Renal cortex interstitium (tissue), 15 donors: ENCODE measurements at places on chromosomes 11 and 22. TPM values are rescaled to one million over a fixed set of nuclear protein-coding genes. Genes with fewer than 3 reads are reported as not detected.

DNA sequence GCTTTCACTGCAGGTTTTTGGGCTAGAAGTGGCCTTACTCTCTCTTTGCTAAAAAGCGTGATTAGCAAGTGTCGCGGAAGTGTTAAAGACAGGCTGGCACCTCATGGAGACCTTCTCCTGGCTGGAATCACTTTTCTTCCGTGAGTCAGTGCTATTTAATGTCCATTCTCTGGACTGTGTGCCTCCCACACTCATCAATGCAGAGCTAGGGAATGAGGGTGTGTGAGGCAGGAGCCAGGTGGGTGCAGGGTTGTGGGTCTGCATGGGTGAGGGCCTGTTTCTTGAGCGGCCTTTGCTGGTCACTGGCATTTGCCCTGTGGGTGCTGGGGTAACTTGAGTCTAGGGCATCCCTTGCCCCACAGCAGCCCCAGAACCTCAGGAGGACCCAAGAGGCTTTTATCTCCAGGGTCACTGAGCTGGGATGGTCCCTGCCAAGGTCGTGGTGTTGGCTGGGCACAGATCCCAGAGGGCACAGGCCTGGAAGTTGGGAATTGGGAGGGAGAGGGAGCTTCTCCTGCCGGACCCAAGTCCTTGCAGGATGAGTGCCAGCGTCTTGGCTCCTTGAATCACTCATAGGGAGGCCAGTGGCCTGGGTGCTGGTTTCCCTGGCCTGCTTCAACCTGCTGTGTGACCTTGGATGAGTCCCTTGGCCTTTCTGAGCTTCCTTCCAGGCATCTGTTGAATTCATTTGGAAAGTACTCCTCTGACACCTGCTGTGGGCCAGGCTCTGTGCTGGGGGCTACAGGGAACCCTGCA is 30.0 kb downstream of the KIAA1671 start:
- DNase-seq: no peak

GRCh38 chr11:88359541-88359940 is 22.0 kb upstream of the CTSC start:
- DNase-seq: no peak

Gene IL17REL
- 0.06 TPM for polyA plus RNA-seq

Gene RIMBP3B
- polyA plus RNA-seq: not detected

GRCh38 chr11:105000167-105000566 is 22.8 kb downstream of the CASP5 start:
- DNase-seq: no peak

- DNase-seq: peak; percentile 93
These were observed at the start of gene MIF for GRCh38 chr22:23893945-23894709. TSS of gene MIF (plus strand) at chr22:23894383. CDS start at chr22:23894475, 92 bp downstream.

Gene INPPL1
- 138 TPM for polyA plus RNA-seq

GRCh38 chr22:38305471-38306448 is 11.5 kb downstream of the CSNK1E start:
- DNase-seq: no peak

DNA sequence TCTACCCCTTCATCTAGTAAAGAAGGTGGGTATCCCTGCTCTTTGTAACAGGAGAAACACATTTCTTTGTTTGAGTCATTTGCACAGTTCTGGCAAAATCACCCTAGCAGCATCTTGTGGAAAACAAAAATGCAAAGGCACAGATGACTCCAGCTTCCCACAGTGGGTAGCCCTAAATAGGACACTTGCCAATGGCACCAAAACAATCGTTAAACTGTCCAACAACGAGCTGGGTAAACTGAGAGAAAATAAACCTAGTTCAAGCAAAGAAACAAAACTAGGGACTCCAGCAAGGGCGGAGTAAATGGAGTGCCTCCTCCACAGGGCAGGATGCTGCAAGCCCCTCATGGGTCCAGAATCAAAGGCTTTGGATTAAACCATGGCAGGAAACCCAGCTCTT is 239.5 kb downstream of the NTM start:
- DNase-seq: no peak

Gene CCDC89
- 4.1 TPM for polyA plus RNA-seq

- DNase-seq: no peak
These were observed 4.5 kb upstream of the BCL9L start for GRCh38 chr11:118930094-118930712.

- DNase-seq: no peak
These were observed 14.4 kb downstream of the MUC5AC start for GRCh38 chr11:1171985-1172728.

GRCh38 chr22:43901976-43902643 is 10.3 kb upstream of the PNPLA5 start:
- DNase-seq: no peak

- no peak for DNase-seq
These were observed 423 bp downstream of the PEX16 start for GRCh38 chr11:45917286-45917622.

- DNase-seq: no peak
These were observed 23.3 kb upstream of the TFIP11 start for GRCh38 chr22:26535603-26535908.

Gene HEPHL1
- polyA plus RNA-seq: 0.09 TPM

GRCh38 chr22:43377896-43378704 is 33.7 kb upstream of the MPPED1 start:
- DNase-seq: peak; percentile 70

- no peak for DNase-seq
These were observed 30.3 kb upstream of the SIK2 start for GRCh38 chr11:111571829-111572501.

Gene RAB39A
- 0.82 TPM for polyA plus RNA-seq

DNA sequence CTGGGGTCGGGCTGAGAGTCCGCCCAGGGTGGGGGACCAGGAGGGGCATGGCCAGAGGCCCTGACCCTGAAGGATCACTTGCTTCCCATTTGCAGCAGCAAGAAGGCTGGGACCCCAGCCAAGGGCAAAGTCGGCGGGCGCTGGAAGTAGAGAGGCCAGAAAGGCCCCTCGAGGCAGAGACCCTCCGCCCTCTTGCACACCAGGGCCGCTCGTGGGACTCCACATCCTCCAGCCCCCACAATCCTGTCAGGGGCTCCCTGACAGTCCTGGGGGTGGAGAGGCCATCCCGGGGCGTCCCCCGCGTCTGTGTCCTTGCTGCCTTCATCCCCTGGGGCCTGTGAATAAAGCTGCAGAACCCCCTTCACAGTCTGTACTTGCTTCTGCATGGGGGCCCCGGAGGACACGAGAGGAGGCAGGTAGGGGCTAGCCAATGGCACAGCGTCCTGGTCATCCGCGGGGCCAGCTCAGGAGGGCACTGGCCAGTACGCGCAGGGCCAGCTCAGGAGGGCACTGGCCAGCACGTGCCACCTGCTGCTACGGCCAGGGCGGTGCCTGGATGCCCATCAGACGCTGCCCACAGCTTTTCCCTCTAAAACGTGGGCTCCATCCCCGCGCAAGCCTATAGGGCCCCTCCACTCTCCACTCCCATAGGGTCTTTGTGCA is 8.7 kb upstream of the MRPL23 start:
- DNase-seq: no peak

GRCh38 chr11:113593698-113594308 is 112.3 kb downstream of the TMPRSS5 start:
- no peak for DNase-seq

DNA sequence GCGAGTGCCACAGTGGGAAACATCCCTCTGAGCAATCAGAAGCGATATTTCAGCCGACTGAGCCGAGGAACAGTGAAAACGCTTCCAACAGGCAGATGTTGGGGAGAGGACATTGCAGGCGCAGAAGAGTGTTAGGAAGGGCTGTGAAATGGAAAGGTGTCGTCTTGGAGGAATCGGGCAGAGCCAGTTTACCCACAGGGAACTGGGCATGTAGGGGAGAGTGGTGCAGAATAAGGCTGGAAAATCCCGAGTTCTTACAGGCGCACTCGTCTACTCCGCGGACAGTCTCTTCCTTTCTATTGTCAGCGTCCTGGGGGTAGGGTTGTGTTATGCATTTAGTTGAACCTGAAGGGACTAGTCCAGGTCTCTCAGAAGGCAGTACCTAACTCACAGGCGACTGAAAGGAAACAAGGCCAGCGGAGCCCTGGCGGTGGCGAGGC is 1.1 kb upstream of the APLP2 start:
- DNase-seq: no peak

Gene LARGE1
- polyA plus RNA-seq: 27.1 TPM

Gene PGA4
- 0.25 TPM for polyA plus RNA-seq

GRCh38 chr11:31236143-31236542 is 133.4 kb downstream of the DCDC1 start:
- DNase-seq: no peak

- no peak for DNase-seq
These were observed 31.6 kb upstream of the GAL start for GRCh38 chr11:68652683-68653156.

Gene OR52I2
- polyA plus RNA-seq: not detected

DNA sequence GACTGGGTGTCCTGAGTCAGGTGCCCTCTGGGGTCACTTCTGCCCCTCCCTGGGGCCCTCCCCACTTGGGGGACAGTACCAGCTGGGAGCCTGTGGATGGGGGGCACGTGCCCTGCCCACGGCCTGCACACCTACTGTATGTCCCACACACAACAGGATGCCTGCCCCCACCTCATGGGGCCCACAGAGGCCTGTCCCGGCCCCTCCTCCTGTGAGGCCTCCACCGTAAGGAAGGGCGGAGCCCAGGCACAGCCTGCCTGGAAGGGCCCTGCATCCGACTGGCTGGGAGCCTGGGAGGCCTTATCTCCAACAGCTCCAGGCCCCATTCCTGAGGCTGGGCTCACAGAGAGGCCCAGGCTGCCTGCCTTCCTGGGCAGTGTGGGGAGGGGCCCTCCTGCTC is 47.8 kb downstream of the BRSK2 start:
- no peak for DNase-seq

GRCh38 chr11:65918211-65919140 is at the start of gene C11orf68:
TSS of gene C11orf68 (minus strand) at chr11:65919062. CDS start at chr11:65919031, 31 bp downstream.
- no peak for DNase-seq

Gene OR6T1
- polyA plus RNA-seq: not detected

Gene GGTLC2
- 0.32 TPM for polyA plus RNA-seq

- no peak for DNase-seq
These were observed 12.3 kb upstream of the LINC01488 start for GRCh38 chr11:69468911-69469885.

Gene PLA2G6
- polyA plus RNA-seq: 41.5 TPM

Gene PRG3
- polyA plus RNA-seq: 0.23 TPM

DNA sequence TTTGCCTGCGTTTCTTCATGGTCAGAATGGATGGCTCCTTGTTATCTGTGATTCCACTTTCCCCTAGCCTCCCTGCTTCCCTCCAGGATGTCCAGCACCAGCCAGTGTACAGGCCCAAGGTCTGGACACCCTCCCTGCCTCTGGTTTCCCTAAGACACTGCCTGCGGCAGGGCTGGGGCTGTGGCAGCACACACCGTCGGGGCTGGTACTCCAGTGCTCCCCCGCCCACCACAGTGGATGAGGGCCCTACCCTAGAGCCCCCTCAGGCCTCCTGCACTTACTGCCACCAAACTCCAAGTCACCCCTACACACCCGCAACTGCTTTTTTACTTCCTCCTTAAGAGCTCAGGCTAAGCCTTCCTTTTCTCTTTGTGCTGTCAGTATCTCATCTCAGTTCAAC is 28.9 kb downstream of the ZNF214 start:
- DNase-seq: no peak

GRCh38 chr11:22634897-22635629 is 9.4 kb upstream of the FANCF start:
- no peak for DNase-seq

- DNase-seq: no peak
These were observed 10.4 kb downstream of the ANO5 start for GRCh38 chr11:22203281-22203680.

GRCh38 chr22:41003066-41003465 is 51.9 kb downstream of the RBX1 start:
- no peak for DNase-seq

DNA sequence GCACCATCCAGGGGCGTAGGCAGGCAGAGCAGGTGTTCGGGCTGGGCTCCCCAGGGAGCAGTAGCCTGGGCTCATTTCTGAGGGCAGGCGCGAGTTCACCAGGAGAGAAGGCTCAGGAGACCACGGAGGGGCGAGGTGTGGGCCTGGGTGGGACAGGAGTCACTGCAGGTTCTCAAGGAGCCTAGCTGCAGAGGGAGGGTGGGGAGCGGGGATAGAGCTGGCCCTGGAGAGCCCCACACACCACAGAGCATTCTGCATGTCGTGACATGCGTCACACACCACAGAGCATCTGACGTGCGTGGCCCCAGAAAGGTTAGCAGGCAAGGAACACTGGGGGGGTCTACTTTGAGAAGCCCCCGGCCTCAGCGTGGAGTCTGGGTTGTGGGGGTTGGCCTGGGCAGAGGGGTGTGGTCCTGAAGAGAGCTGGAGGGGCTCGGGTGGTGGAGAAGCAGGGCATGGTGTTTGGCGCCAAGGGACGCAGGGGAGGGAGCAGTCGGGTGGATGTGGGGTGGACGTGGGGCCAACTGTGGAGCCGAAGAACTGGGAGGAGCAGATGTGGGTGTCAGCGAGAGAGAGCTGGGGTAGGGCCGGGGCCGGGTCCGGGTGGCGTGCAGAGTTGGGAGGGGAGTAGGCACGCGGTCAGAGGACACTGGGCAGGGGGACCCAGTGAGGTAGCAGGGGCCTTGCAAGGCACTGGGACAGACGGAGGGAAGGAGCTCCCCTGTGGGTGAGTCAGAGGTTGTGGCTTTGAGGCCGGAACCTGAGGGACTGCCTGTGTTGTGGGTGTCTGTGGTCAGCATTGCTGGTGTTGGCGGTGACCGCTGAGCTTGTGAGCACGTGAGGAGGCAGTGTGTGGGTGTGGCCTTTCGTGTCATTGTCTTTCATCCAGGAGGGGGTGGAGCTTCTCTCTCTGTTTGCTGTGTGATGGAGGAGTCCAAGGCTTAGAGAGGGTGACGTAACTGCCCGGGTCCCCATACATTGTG is 25.5 kb downstream of the CTTN start:
- DNase-seq: no peak

DNA sequence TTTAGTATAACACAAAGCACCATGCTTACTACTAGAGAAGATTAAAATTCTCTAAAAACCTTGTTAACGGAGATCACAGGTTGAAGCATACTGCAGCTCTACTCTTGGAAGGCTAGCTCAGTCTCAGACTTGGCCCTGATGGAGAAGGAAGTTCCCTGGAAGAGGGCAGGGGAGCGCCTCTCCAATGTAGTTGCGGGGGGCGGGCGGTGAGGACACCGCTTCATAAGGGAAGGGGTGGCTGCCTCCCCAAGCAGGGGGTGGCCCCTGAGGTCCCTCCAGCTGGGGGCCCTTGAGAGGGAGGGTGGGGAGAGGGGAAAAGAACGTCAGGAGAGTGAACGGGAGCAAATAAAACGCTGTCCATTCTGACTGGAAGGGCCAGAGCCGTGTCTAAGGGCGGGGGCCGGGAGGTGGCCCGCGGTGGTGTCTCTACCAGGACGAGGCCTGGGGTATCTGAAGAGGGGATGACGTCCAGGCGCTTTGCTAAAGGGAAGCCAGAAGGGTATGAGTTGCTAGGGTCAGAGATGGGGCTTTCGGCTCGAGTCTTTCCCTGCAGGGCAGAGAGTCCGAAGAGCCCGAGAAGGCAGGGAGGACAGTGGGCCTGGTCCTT is 553 bp upstream of the USP47 start:
- DNase-seq: peak; percentile 41

DNA sequence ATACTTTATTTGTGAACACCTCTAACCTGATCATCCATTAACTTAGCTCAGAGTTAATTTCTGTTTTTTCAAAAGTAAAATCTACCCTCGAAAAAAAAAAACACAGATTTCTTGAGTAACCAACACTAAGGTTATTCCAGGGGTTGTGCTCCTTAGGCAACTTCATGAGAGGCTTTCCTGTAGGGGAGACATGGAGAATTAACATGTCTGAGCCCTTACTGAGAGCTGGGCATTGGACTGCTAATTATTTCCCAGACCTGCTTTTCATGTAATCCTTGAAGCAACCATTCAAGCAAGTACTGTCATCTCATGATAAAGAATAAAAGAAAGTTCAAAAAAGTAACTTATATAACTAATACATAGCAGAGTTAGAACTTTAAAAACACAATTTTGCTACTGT is 13.5 kb upstream of the UPB1 start:
- DNase-seq: no peak

- DNase-seq: no peak
These were observed at the start of gene SLC22A9 for GRCh38 chr11:63369165-63369970. TSS of gene SLC22A9 (plus strand) at chr11:63369785. CDS start at chr11:63370057, 272 bp downstream.

Gene KCNJ11
- 2.1 TPM for polyA plus RNA-seq
